Activated CD4-positive, alpha-beta T cell treated with anti-CD3 and anti-CD28 coated beads, Interleukin-2, amount 50 U/mL, for 24 hours (primary cell): ENCODE measurements at places on chromosomes 16 and 17.

DNA sequence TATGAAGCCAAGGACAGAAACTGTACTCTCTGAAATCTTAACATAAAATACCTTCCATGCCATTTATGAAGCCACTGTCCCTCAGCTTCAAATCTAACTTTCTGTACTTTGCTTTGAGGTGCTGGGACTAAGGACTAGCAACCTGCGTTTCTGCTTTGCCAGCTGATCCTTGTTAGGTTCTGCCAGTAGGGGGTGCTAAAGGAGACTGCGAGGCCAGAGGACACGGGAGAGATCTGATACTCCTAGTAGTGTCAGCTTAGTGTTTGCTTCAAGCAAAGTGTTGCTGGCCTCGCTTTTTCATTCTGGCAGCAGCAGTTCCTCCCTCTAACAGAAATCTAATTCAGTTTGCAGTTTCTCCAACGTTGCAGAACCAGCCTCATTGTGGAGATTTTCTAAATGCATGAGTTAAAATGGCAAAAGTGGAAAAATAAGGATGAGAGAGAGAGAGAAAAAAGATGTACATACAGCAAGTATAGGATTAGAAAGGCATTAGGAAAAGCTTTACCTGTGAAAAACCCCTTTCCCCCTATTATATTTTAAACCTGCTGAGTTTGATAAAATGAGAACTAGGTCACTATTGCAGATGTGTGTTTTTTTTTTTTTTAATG is 297.5 kb downstream of the CA10 start:
- no peak for DNase-seq

DNA sequence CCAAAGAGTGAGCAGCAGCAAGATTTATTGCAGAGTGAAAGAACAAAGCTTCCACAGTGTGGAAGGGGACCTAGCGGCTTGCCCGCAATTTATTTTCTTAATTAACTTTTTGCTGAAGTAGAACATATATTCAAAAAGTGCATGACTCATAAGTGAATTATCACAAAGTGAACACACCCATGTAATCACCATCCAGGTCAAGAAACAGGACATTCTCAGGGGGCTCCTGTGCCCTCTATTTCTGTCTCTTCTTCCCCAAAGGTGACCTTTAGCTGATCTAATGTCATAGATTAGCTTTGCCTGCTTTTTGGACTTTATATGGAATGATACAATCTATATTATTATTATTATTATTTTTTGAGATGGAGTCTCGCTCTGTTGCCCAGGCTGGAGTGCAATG is 19.9 kb downstream of the ERAL1 start:
- DNase-seq: no peak

DNA sequence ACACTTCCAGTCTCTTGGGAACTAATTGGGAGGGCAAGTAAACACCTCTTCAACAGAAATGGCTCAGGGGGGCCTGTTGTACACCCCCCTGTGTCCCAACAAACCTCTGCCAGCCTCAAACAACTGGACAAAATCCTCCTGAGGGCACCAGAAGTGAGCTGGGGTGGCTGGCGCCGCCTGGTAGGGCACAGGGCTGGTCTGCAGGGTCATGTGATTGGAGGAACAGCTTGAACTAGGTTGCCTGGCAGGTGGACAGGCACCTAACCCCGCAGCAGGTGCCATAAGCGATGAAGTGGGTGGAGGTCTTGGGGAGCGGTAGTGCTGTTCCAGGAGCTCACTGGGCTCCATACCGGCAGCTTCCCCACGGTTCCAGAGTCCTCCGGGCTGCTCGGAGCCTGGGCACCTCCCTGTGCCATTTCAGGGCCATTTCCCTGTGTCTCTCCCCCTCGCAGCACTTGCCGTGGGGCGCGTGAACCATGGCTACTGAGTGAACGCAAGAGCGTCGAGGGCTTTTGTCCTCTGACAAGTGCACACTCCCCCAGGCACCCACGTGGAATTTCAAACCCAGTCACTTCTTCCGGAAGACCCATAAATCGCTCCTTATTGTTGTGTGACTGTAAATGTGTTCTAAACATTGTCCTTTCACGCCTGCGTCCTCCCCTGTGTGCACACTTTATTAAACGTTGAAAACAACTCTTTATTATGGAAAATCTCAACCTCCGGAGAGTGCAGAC is 101.5 kb downstream of the SEC14L1 start:
- no peak for DNase-seq

- no peak for DNase-seq
Measured at GRCh38 chr17:37720989-37721388, 23.9 kb downstream of the HNF1B start.

DNA sequence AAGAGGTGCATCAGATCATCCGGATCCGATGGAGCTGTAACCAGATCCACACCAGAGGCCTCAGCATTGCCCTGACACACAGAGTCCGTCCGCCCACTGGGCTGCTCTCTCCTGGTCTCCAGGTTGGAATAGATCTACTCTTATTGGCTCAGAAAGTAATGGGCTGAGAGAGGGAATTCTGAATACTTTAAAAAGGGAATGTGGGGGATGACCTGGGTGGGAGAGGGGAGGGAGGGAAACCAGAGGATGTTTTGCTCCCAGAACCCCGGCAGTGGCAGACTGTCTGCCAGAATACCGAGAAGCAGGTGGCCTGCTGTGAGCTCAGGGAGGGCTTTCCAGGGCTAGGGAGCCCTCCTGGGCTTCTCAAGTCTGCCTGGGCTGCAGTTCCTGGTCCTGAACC is 126.5 kb downstream of the ENGASE start:
- no peak for DNase-seq

DNA sequence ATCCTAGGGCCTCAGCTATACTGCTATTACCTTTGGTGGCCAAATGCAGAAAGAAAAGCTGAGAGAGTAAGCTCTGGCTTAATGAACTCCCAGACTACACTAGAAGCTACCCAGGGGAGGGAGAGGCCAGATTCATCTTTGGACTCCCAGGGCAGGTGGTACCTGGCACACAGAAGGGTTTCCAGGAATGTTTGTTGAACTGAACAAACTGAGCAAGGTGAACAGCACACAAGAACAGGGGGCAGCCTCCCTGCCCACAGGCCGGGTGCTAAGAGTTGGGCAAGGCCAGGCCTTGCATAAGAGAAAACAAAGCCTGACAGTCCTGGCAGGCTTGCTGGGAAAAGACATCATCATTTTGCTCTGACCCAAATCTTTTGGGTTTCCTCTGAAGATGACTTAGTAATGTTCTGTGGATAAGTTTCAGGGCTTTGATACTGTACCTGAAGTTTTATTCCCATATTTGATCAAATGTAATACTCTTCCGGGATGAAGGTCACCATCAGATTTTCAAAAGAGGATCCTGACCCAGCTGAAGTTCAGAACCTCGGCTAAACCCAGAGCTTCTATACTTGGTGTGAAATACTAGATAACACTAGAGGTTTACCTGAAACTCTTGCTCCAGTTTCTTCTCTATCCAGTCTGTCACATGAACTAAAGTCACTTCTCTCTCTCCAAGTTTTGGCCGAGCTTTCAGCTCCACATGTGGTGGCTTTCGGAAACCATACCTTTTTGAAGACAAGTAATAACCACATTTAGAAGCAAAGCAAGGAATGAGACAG is 20.5 kb upstream of the ERN1 start:
- DNase-seq: no peak

DNA sequence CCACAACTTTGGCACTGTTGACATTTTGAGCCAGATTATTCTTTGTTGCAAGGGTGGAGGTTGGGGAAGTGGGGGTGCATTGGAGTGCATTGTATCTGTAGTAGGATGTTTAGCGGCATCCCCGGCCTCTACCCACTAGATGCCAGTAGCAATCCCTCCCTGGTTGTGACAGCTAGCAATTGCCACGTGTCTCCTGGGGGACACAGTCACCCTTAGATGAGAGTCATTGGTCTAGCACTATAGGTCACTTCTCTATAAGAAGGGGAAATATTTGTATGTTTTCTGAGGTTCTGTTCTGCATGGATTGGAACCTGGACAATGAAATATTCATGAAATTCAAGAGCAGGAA is 32.4 kb downstream of the MSI2 start:
- DNase-seq: no peak

GRCh38 chr17:38401459-38401858 is 26.8 kb upstream of the ARHGAP23 start:
- no peak for DNase-seq

GRCh38 chr16:85525420-85526184 is 87.5 kb upstream of the GSE1 start:
- no peak for DNase-seq

GRCh38 chr16:85850344-85850880 is 48.5 kb upstream of the IRF8 start:
- no peak for DNase-seq

DNA sequence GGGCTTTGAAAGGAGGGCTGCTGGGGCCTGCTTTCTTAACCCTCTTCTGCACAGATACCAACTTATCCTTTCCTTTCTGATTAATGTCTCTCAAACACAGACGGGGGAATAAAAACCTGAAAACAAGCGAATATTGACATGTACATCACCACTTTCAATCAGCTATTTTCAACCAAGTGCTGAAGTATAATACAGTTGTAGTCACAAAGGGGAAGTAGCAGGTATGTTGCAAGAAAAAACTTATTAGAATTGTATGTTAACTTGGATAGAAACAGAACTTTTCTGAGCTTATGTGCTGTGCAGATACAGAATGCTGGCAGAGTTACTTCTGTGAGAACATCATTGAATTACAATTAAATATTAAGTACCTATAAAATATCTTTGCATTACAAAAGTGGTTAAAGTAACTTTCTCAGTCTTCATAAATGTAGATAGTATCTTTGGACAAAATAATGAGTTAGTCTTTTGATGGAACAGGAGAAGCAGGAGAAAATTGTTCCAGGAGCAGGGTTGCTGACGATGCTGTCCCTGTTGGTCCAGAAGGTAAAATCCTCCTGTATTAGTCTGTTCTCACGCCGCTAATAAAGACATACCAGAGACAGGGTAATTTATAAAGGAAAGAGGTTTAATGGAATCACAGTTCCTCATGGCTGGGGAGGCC is 59.5 kb downstream of the RPTOR start:
- no peak for DNase-seq

DNA sequence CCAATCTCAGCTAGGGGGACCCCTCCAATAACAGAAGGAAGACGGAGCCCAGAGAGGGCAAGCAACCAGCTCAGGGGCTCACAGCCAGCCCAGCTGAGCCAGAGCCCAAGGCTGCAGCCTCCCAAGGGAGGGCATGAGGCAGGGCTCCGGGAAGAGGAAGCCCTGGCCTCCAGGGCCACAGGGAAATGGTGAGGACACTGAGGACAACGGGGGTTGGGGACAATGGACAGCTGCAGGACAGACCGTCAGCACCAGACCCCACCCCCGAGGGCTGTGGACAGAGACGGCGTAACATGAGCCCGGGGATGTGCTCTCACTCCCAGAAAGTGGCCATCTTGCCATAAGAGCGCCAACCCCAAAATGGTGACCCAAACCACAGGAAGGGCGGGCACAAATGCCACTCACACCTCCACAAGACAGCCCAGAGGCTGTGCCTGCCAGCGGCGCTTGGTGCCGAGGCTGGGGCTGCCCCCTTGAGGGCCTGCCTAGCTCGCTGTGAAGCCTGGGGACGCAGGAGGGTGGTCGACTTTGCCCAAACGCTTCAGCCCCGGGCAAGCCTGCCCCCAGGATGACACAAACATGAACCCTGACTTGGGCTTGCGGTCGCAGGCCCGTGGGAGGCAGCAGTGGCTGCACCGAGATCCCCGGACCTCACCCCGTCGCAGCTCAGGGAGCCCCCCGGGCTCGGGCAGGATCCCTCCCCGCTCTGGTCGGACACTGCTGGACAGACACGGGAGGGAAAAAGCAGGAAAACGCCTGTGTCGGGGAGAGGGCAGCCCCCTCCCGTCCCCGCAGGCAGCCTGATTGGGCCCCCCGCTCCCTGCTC is 10.5 kb downstream of the PIMREG start:
- no peak for DNase-seq

DNA sequence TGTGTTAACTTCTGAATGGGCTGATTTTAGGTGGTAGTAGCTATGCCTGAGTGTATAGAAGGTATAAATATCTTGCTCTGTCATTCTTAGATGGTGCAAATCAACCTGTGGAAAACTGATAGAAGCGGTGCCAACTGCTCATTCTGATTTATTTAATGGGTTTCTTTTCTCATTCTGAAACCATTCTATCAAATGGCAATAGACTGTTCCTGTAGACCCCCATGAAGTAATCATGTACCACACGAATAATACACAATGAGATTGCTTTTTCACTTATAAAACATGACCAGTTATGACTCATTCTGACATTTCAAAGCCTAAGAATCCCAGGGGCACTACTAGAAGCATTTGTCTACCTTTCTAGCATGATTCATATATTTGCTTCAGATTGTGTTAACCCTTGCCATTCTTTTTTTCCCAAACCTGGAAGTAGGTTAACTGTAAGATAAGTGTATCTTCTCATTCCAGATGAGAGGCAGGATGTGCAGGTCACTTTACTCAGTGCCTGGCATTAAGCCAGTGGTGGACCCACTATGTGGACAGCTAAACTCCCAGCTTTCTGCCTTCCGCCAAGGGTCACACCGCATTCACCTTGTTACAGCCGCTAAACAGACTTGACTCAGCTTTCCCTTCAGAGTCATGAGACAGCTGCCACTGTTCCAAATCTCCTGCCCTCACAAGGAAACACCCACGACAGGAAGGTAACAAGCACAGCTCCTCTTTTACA is 16.4 kb upstream of the SLC16A11 start:
- DNase-seq: peak; percentile 30

DNA sequence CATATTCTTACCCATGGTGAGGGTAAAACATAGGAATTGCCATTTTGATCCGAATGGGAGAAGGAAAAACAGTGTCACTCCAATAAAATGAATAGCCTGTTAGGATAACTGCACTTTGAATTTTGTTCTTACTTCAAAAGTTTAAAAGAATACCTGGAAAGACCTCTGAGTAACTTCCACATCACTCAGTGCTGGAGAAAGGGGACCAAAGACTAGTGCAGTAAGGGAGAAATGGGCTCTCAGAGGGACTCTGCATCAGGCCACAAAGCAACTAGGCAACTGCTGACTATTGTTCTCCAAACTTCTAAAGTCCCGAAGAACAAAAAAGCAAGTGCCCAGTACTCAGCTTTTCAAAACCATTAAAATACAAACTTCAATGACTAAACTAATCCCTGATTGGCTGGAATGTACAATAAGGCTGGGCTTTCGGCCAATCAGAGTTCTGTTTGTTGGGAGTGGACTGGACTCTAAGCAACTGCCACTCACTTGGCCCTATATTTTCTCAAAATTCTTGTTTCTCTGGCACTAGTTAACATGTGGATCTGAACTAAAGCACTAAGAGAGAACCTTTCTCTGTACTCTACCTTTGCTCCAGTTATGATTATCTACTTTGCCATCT is 6.2 kb downstream of the DNAJC7 start:
- no peak for DNase-seq
